ENCODE measurements at places on chromosomes 11 and 22.

DNA sequence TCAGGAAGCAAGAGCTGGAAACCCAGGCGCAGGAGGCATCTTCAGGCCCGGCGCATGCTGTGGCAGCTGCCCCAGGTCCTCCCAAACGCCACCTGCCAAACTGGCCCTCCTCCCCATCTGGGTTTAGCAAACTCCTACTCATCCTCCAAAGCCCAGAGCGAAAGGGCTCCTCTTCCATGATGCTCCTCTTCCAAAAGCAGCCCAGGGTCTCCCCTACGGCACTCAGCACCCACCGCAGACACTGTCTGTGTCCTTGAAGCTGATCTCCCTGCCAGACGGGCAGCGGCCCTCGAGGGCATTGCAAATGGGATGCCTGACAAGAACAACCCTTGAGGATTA is 25.9 kb downstream of the CDKN1C start:
- DNase-seq = no peak

- peak; percentile 68 for DNase-seq
Observed at GRCh38 chr22:37428649-37429586, 1.6 kb upstream of the ELFN2 start.

- no peak for DNase-seq
Observed at GRCh38 chr11:84795698-84796097, 831.4 kb downstream of the DLG2 start.

- DNase-seq = no peak
Observed at GRCh38 chr11:12263141-12263693, 114.2 kb upstream of the PARVA start.

DNA sequence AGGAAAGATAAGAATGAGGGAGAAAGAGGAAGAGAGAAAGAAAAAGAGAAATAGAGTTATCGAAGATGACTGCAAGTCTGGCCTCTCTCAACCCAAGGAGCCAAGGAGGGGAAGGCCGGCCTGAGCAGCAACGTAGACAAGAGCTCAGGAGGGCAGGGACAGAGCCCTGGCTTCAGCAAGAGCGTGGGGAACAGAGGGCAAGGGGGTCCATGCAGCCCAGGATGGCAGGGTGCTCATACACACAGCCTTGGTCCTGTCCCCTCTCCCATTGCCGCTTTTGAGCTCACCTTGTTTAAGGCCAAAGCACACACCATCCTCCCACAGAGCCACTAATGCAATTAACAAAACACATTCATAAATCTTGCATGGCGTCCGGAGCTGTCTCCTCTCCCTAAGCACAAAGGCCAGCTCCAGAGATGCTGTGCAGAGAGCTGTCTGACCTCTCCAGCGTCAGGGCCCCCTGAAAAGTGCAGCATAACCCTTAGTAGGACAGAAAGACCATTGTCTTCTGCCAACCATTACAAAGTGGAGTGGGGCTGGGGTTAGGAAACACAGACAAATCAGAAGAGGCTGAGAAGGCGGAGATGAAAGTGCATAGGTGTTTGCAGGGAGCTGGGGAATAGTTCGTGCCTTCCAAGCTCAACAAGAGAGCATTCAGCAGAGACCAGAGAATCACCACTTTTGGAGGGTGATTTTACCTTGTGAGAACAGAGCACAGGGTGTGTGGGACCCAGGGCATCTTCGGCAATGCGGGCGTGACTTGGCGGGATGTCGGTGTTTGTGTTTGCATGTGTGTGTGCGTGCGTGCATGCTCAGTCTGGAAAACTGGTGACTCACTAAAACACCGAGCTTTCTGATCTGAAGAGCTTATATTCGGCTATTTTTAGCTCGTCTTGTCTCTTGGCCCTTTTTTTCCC is 28.2 kb upstream of the JAM3 start:
- no peak for DNase-seq

GRCh38 chr11:64351136-64351631 is 7.8 kb upstream of the RPS6KA4 start:
- no peak for DNase-seq

GRCh38 chr22:23556026-23556620 is 24.0 kb downstream of the IGLL1 start:
- no peak for DNase-seq

- no peak for DNase-seq
Observed at GRCh38 chr11:115845872-115846271, 341.7 kb upstream of the CADM1 start.

DNA sequence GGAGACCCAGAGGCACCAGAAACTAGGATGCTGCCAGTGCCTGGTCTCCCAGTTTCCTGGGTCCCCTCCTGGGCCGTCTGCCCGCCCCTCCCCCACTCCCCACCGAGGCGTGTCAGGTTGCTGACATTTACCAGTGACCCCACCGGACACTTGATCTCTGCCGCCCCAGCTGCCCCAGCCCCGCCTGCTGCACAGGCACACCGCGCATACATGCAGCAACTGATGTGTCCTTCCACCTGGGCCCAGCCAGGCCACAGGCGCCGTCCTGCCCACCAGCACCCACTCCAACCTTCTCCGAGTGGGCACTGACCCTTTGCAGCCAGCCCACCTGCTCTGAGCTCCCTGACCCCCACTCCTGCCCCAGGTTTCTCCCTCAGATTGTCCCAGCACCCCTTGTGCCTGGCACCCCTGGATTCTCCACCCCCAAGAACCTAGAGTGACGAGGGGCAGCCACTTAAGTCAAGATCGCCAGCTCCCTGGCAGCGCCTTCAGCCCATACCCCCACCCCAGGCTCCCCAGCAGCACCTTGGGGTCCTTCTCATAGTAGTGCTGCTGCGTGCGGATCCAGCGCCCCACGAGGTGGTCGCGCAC is 548 bp downstream of the PYGM start:
- no peak for DNase-seq

DNA sequence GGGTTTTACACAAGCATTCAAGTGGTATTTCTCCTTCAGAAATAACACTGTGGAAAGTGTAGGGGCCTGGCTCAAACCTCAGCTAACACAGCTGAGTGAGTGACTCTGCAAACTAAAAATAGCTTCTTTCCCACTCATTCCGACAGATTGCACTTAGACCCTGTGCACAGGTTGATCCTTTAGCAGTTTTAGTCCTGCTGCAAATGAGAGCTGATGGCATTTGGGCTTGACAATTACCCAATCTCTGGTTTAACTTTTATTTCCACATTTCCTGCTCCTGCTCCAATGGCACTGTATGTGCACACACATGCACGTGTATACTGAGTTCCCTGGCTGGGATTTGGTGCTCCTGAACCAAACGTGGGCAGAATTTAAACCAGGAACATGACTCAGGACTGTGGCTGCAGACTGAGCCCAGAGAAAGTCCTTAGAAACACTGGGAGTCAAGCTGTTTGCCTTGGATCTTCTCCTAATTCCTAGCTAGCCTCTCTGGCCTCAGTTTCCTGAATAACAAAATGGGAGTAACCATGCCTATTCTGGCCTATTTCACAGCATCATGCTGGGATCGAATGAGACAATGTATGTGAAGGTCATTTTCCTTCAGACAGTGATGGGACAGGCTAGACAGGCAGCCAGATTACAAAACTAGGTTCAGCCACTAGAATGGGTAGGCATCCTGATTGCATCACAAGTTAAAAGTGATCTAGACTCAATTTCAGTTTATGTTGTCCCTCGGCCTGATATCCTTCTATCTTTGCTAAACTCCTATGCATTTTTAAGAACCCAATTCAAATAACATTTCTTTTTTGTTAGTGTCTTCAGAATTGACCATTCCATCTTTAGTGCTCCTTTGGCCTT is 58.2 kb downstream of the SERGEF start:
- peak; percentile 22 for DNase-seq
